GM04504 (cell line): ENCODE measurements at places on chromosomes 12 and 14.

- DNase-seq = no peak
Measured at GRCh38 chr12:103997286-103997900, 31.7 kb downstream of the TDG start.

- no peak for DNase-seq
Measured at GRCh38 chr14:23430016-23430722, 5.3 kb downstream of the MYH7 start.

DNA sequence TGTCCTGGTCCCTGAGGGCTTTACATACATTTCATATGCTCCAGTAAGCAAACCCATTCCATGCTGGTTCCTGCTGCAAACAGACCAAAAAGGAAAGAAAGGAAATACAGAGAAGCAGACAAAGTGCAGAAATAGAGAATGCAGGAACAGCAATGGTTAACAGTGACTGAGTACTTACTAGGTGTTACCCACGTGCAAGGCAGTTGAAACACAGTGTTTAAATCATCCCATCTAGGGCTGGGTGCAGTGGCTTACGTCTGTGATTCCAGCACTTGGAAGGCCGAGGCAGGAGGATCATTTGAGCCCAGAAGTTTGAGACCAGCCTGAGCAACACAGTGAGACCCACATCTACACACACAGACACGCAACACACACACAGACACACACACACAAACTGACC, 21.2 kb upstream of the NINJ2 start:
- no peak for DNase-seq

DNA sequence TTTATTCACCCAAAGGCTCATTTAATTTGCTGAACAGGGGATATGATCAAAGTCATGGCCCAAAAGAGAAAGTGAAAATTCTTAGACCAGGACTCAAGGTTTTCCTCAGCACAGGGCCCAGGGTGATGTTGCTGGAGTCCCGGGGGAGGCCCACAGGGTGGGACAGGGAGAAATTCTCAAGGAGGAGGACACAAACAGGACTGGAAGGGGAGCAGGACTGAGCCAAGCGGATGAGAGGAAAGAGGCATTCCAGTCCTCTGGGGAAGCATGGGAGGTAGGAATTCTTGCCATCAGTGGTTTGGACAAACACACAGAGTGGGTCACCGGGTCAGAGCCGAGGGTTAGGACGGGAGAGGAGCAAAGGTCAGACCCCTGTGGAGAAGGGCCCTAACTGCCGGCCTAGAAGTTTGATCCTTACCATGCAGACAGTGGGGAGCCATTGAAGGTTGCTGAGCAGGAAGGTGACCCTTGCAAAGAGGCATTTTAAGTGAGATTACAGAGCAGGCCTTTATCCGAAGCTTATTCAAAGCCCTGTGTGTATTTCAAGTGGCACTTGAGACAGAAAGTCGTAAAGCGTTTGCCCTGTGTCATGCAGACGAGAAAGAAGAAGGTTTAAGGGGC, 68.4 kb upstream of the PTGR2 start:
- DNase-seq = no peak

GRCh38 chr12:130956009-130956408, 2.3 kb downstream of the ADGRD1 start:
- no peak for DNase-seq

GRCh38 chr14:94974893-94975292, 182.4 kb downstream of the DICER1 start:
- no peak for DNase-seq

GRCh38 chr12:92445253-92446082, 257.3 kb upstream of the PLEKHG7 start:
- no peak for DNase-seq

DNA sequence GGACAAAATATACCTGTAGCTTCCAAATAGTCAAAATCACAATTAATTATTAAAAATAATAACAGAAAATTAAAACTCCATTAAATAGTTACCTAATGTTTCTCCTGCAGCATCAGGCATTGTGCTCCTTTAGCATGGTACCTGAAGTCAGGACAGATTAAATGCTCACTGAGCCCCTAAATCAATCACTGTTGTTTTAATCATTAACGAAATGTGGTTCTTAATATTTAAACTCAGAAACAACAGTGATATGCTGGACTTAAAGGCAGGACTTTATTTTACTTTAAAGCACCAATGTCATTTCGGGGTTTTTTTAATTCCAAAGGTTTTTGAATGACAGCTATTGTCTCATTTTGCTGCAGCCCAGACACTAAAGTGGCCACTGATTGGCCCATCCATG, 2.0 kb upstream of the BMP4 start:
- DNase-seq = no peak

GRCh38 chr12:19896534-19896933, 457.2 kb downstream of the AEBP2 start:
- no peak for DNase-seq

GRCh38 chr12:89863968-89864367, 155.3 kb upstream of the ATP2B1 start:
- no peak for DNase-seq

- peak; percentile 51 for DNase-seq
Measured at GRCh38 chr14:68862954-68863594, 70.2 kb upstream of the ZFP36L1 start.

DNA sequence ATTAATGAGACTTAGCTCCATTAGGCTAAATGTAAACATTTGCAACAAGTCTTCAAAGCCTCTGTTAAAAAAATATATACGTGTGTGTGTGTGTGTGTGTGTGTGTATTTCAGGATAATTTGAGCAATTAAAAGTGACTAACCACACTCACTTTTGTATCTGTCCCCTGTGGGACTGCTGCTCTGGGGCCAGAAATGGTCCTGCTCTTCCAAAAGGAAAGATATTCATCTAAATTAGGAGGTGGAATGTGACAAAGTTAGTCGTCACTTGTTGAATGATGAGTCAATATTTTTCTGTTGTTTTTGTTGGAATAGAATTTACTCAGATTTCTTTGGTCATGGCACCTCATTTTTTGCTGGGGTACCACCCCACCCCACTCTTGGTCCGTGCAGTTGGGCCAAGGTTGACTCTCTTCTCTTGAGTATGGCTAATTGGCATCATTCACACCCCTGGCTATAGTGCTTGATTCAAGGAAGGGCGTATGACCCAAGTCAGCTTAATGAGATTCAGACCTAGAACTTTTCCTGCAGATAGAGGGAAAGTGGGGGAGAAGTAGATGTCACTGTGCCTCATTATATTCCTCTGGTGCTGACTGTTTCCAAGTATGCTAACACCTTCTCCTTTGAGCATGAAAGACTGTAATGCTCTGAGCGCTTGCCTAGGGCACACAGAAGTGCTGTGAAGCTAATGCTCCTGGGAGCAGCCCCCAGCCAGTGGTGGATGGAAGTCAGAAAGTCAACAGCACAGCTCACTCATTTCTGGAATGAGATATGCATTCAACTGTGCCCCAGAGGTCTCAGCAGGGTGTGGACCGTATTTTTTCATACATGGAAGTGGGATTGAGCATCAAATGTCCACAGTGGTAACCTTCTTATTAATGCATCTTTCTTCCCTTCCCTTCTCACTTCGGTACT, 577.0 kb upstream of the TBX3 start:
- no peak for DNase-seq

DNA sequence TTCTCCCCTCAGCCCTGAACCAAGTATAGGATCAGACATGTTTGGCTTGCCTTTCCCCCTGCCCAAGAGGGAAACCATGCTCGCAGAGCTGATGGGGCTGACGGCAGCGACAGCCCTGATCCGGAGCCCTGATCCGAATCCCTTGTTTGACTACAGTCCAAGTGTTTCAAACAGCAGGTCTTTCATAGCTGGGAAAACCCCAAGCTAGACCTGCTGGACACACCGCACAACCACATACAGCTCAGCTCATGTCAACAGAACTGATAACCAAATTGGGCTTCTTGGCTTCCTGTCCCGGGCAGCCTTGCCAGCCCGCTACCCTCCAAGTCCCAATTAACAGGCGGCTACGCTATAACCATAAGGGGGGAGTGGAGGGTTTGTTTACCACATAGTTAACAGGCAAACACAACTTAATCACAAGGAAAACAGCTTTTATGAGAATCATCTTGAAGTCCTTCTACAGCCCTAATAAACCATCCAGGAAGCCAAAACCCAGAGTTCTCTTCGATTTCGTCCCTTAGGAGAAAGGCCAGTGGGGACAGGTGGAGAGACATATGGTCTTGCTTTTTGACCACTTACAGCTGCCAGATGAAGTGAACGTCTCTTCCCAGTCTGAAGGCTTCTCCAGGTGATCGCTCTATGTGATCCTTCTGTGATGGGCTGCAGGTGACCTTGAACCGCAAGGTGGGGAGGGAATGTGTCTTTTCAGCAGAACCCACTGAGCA, 64.5 kb upstream of the MANSC4 start:
- no peak for DNase-seq

DNA sequence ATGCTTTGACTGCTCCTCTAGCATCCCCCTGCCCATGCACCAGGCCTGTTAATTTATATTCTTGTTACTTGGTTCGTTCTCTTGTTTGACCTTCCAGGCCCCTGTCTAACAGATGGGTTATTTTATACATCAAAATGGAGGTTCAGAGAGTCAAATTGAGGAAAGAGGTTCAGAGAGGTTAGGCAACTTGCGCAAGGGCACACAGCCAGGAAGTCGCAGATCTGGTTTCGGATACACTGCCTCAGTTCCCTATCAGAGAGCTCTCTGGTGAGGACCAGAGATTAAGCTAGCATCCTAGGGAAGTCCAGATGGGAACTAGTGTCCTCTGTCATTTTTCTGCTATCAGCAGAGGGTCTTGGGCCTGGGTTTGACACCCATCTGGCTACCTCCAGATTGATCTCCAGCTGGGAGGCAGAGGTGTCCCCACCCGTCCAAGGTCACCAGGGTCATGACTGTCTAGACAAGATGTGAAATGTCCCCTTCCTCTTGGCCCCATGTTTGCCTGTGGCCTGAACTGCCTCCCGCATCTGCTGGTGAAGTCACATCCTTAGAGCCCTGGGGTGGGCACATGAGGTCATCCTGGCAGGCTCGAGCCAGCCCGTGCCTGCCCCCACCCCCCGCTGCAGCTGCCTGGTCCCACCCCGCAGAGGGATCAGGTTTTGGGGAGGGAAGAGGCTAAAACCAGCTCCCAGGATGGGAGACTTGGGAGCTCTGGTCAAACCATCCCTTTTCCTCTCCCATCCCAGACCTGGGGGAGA, 84.3 kb upstream of the NCOR2 start:
- DNase-seq = no peak

DNA sequence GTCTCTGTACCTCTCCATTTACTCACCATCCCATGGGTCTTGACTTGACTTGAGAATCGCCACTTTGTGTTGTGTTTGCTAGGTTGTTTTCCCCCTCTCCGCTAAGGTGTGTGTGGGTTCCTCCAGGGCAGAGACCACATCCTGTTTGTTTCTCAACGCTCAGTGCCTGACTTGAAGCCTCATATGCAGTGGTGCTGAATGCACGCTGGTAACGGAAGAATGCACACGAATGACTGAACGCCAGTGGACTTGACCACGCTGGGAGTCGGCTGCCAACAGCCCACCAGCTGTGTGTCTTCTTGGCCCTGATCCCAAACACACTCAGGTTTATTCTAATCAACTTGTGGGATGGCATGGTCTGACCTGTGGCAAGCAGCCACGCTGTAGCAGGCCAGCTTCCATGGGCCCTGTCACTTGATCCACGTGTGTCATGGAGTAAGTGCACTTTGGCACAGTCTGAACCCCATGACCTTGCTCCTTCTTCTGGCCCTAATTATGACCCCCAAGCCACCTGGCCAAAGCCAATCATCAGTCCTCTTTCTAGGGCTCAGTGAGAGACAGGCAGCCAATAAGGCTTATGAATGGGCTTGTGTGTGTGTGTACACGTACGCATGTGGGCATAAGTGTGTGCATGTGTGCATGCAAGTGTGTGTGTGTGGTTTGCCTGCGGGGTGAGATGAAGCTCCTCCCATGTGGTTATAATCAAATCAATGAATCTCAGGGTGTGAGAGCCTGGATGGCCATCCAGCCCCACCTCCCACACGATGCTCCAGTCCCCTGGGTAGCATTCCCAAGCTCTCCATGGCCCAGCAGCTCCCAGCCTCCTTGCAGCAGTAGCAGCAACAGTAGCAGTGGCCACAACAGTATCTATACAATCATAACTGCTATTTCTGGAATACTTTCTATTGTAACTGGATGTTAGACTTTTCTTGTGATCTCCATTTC, 6.4 kb upstream of the TC2N start:
- no peak for DNase-seq

DNA sequence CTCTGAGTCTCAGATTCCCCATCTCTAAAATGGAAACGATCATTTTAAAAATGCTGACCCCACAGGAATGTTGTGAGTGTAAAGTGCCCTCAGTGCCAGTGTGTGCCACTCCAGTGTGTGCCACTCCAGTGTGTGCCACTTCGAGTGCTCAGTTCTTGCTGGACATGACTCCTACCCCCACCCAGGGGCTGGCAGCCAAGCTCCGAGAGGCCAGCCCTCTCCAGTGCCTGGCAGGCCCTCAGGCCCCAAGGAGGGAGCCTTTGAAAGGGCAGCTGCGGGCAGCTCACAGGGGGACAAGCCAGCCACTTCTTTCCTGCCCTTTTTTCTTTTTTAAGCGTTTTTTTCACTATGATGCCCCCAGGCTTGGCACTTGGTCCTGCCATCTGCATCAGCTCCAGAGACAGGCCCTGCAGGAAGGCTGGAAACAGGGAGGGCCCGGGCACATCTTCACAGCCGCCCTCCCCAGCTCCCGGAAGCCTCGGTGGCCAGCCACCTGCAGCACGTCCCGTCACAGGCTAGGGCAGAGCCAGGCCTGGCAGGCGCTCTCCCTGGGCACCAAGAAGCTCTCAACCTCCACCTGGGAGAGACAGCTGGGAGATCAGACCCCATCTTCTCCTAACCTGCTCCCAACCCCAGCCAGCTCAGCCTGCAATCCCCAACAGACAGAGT, 29.8 kb downstream of the NCOR2 start:
- no peak for DNase-seq

DNA sequence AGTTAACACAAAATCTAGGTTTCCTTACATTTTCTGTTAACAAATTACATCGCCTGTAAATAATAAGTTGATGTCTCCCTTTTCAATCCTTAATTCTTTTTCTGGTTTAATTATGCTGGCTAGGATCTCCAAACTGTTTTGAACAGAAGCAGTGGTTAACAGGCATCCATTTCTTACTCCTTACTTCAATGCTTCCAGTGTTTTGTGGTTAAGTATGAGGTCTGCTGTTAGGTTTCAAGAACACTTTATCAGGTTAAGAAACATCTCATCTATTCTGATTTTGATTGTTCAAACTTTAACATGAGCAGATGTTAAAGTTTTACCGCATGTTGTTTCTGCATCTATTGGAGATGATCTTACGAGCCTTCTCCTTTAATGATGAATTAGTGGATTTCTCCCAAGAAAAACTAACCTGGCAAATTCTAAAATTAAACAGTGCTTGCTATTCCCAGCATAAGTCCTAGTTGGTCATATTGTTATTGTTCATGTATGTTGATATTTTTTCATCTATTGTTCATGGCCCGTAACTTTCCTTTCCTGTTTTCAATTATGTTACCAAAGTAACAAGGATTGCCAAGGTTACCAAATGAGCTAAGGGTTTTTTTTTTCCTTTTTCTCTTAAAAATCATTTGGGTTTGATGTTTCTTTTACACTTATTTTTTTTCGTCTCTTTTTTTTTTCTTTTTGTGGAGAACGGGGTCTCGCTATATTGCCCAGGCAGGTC, 33.4 kb downstream of the POLE start:
- DNase-seq = no peak

DNA sequence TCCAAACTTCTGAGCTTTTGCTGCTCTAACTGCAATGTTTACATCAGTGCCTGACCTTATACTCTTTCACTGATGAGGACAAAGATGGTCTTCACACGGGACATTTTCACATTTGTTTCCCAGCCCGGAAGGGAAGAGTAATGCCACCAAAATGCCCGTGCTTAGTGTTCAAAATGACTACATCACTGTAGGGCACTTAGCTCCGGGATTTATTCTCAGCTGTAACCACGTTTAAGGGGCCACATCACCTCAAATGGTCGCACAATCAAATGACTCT, 2.9 kb downstream of the GSG1 start:
- no peak for DNase-seq

- no peak for DNase-seq
Measured at GRCh38 chr14:44652640-44653039, 145.6 kb upstream of the FSCB start.
